ENCODE measurements at places on chromosomes 4 and X.

GRCh38 chr4:43990551-43990950, 458.1 kb downstream of the KCTD8 start:
- DNase-seq = no peak

GRCh38 chrX:40132751-40133150, 35.0 kb upstream of the BCOR start:
- no peak for DNase-seq

GRCh38 chr4:41661442-41662076, 87.0 kb downstream of the PHOX2B start:
- peak; percentile 14 for DNase-seq

DNA sequence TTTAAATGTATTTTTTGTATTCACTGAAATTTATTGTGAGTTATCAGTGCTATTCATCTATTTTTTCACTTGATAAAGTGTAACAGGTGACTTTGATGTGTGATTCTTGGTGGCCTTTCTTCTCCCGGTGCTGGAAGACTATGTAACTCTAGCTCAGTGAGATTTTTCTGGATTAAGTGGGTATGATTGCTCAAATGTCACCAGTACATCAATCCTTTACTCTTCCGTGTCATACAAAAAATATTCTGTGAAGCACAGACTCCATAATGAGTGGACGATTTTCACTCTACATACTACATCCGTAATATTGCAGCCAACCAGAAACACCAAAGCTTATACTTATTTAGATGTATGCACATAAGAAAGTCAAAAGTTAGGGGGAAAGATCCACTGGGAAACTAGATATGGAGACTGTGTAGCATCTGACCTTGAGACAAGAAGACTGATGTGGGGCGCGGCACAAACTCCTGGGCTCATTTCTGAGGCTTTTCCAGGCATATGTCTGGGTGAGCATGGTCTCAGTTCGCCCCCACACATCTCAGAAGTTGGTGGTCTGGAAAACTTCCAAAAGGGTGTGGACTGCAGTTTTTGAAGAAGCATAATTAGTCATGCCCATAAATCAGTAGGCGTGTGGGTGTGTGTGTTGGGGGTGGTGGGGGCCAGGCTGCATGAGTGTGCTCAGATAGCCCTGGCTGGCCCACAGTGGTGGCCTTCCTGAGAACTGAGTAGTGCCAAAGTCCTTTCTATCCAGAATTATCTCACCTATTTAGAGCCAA, 53.9 kb upstream of the TENM3 start:
- DNase-seq = no peak

GRCh38 chrX:149161435-149162088, 343.5 kb downstream of the IDS start:
- DNase-seq = no peak

GRCh38 chrX:142076633-142077032, 128.5 kb downstream of the MAGEC2 start:
- DNase-seq = no peak

DNA sequence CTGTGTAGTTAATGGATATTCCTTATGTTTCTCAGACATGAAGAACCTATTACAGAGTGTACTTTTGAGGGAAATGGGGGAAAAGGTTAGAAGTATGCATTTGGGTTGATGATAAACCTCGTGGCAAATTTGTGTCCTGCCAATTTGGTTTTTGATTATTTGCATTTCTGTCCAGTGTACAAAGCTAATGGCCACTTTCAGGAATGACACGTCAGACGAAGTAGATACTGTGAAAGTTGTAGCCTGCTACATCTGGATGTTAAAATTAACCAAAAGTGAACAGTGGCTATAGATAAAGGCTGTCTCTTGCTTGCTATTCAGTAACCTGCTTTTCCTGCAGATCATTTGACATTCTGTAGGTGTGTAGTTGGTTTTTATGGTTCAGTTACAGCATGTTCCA, 1.0 kb downstream of the PRDX4 start:
- DNase-seq = no peak

DNA sequence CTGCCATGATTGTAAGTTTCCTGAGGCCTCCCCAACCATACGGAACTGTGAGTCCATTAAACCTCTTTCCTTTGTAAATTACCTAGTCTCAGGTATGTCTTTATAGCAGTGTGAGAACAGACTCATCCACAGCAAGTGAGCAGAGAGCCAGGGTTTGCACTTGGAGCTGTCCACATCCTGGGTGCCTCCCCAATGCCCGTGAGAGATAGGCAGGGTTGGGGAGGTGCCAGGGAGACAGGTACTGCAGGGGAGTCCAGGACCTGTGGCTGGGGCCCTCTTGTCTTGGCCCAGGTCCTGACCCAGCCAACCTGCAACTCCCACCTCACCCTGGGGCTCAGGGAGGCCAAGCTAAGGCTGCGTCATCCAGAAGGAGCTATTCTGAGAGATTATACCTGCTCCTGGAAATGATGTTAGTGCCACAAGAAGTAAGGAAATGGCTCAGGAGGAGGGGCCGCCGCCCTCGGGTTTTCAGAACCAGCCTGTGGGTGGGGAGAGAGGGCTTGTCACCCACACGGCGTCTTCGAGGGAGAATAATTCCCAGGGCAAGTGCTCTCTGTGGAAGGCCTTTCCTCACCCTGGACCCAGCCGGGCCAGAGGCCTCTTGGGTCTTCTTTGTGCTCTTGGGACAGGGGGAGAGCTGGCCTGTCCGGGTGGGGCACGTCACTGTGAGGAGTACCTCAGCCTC, 66.5 kb downstream of the ADRA2C start:
- no peak for DNase-seq

DNA sequence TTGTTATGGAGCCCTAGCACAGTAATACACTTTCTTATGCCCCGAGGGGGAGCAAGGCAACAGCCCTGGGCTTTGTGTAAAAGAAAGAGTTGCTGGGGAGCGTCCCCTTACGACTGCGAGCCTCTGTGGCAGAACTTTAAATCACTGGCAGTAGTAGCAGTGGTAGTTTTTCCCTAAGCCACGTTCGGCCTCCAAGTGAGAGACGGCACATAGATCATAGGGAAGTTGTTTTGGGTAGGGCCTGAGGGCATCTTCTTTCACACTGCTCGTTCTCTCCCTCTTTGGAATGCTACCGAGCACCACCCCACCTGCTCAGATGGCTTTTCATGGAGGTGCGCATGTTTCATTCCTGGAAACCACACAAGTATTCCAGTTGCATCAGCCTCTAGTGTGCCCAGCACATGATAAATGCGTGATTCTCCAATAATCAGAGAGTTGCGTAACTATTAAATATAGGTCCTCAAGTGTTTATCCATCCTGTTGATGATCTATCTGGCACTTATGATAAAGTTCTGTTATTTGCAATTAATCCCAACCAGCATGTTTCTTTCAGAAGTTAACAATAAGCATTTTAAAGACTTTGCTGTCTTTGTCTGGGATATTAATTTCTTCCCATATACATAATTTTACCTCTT, 7.0 kb upstream of the SYNPO2 start:
- no peak for DNase-seq

- no peak for DNase-seq
Observed at GRCh38 chr4:59597536-59598329, 1602.4 kb upstream of the ADGRL3 start.

- DNase-seq = no peak
Observed at GRCh38 chr4:79358438-79358837, 32.6 kb upstream of the NAA11 start.

- DNase-seq = peak; percentile 52
Observed at GRCh38 chr4:121706595-121707021, 9.8 kb upstream of the ANXA5 start.
